ENCODE measurements at places on chromosomes 11 and 22.

DNA sequence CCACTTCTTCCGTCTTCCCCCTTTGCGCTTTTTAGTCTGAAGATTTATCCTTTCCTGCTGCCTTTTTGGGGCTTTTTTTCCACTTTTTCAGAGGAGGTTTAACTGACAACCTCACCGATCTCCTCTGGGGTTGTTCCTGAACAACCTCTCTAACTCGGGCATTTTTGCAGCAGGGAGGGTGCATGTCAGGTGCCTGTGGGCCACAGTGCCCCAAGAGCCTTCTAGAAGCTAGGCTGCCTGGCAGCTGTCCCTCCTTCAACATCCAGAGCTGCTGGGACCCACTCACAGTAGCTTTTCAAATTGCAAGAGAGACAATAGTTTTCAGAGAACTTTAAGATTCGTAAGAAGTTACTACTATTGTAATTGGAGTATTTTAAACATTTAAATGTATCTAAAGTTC, 1112.4 kb upstream of the CNTN5 start:
- no peak for DNase-seq

DNA sequence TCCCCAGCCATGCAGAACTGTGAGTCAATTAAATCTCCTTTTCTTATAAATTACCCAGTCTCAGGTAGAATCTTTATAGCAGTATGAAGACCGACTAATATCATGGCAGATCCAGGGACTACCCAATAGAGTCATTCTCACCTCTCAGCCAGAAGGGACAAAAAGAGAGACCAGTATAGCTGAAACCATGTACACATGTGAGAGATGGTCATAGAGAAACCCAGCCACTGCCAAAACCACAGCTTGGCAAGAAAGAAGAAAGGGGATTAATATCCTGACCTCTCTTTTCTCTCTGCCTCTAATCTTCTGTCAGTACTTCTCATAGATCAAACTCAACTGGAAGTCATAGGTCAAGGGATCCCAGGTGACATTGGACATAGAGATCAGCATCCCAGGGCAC, 109.8 kb downstream of the CCDC34 start:
- DNase-seq, result no peak

GRCh38 chr11:132874638-132875037, 657.7 kb downstream of the OPCML start:
- DNase-seq, result peak; percentile 55

DNA sequence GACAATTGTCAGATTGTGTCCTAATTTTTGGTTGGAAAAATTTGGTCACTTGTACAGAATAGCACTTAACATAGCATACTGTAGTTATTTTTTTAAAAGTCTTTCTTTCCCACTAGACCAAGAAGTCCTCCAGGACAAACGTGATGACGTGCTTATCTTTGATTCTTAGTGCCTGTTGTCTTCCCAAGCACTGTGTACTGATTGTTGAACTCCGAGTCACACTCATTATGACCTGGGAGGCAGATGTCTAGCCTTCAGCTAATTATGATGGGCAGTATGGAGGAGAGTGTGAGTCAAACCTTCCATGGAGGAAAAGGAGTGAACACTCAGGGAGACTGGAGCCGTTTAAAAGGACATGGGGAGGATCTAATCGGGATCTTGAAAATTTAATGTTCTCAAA, 119.8 kb downstream of the SPON1 start:
- DNase-seq, result no peak

- DNase-seq, result no peak
Observed at GRCh38 chr22:27171212-27171611, 513.8 kb downstream of the MIAT start.

- no peak for DNase-seq
Observed at GRCh38 chr11:19631712-19632498, 80.7 kb upstream of the NAV2 start.

DNA sequence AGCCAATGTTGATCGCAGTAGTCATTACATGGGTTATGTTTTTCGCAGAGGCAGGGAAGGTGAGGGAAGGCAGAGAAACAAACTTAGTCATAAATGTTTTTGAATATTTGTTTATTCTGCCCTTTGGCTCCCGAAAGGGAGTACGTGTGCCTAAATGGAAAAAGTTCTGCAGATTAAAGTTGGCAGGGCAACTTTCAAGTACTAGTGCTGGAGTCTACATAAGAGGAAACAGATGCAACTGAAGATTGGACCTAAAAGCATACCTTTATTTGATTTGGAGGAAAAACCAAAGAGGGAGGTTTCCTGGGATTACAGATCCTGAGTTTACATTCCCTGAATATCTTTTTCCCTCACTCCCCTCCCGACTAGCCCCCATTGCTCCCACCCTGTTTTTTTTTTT, 5.7 kb downstream of the HSD17B12 start:
- DNase-seq, result no peak

DNA sequence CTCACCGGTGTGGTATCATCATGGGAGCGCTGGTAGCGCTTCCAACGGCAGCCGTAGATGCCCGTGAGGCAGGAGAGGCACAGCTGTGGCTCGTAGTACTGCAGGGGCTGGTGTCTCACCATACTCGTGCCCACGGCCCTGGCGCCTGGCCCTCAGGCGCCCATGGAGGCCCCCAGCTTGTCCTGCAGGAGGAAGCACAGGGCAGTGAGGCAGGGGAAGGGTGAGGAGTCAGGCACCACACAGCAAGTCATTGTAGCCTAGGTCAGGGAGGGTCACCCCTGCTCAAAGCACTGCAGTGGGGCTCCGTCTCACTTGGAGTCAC, 44.6 kb upstream of the KLHL35 start:
- DNase-seq, result no peak

DNA sequence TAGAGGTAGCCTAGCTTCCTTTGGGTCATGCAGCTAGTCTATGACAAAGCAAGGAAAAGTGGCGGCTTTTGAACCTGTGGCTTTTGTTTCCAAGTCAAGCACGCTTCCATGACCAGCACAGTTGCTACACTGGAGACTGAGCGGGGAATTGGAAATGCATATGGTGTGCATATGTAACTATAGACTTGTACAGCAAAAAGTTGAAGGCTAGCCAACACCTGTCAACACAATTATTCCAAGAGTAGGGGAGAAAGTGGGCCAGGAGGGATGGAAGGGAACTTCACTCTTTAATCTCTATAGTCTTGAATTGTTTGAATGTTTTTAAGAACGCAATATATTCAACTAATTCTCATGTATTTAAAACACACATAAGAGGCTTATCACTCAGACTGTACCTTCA, 218.5 kb upstream of the CADM1 start:
- DNase-seq, result no peak

DNA sequence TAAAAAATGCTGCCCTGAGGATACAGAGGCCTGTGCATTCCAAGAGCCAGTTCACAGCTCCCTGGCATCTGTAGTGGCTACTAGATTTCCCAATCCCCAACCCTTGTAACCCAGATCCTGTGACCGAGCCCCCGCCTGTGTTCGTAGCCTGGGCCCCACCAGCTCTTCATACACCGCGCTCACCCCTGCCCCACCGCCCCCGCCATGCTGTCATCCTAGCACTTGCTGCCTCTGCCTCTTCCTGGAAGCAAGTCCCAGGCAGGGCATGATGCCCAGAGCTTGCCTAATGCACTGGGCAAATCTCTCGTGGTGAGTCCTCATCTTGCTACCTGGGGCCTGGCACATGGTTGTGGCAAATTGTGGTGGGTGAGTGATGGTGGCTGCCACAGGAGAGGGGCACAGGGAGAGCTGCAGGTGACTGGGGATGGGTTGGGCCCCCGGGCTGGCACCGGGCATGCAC, 7.1 kb downstream of the MGAT3 start:
- DNase-seq, result no peak

- DNase-seq, result no peak
Observed at GRCh38 chr22:48135592-48135991, 1373.1 kb downstream of the TBC1D22A start.

GRCh38 chr22:37314315-37315074, 32.2 kb downstream of the CYTH4 start:
- no peak for DNase-seq

DNA sequence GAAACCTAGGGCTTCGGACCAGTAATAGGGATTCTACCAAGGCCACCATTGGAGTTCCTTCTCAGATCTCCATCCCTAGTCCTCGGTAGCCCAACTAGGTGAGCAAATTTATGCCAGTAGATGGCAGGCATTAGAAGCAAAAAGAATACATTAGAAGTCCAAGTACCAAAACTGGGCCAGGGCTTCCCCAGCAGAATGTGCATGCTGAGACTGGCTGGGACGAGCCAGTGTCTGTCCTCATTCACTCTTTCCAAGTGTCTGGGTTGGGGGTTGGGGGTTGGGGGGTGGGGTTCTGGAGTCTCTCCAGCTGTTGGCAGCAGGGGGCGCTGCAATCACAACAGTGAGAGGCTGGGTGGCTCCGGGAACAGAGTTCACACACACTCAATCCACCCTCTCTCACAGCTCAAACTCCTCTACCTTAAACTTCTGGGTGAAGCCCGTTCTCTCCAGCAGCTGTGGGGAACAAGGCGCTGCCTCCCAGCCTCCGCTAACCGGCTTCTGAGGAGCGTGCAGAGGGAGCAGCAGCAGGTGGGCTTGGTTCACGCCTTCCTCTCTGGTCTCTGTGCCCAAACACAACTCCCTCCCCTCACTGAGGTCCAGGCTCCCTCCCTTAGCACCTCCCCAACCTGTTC, 57.5 kb downstream of the BTG4 start:
- no peak for DNase-seq

DNA sequence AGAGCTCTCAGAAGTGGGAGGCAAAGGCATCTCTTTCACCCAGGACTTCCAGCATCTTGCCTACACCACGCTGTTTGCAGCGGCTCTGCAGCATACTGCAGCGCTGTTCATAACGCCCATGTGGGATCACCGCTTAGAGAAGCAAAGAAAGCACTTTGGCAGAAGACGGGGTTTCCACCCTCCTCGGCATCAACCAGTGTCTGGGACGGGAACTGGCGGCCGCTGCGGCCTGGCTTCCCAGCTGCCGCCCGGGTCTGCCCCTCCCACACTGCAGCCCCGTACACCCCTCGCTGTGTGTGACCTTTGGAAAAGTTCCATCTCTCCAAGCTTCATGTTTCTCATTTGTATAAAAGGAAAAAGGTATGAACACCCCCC, 545 bp upstream of the TIRAP start:
- no peak for DNase-seq

- DNase-seq, result no peak
Observed at GRCh38 chr22:48882636-48883200, 945.0 kb downstream of the BRD1 start.

- no peak for DNase-seq
Observed at GRCh38 chr11:25938952-25939351, 393.0 kb upstream of the ANO3 start.

DNA sequence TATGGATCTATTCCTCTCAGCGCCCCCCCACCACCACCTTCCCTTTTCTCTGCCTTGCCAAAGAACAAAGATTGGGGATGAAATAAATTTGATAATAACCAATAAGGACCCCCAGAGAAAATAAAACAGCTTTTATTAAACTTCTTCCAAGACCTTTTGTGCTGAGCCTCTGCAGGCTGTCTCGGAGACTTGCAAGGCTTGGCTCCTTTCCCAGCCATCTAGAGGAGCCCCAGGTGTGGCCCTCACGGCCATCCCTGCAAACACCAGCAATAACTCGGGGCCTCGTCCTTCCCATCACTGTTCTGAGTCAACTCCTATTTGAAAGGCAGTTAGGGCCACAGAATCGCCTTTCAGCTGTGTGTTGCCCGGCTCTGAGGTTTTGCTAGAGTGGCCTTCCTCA, 51.2 kb upstream of the LMO1 start:
- no peak for DNase-seq

DNA sequence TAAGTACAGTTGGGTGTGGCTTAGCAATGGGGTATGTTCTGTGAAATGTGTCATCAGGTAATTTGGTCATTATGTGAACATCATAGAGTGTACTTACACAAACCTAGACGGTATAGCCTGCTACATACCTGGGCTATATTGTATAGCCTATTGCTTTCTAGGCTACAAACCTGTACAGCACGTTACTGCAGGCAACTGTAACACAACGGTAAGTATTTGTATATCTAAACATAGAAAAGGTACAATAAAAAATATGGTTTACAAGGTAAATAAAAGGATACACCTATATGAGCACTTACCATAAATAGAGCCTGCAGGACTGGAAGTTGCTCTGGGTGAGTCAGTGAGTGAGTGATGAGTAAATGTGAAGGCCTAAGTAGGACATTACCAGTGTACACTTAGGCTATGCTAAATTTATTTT, 73.1 kb upstream of the GDPD4 start:
- DNase-seq, result no peak

DNA sequence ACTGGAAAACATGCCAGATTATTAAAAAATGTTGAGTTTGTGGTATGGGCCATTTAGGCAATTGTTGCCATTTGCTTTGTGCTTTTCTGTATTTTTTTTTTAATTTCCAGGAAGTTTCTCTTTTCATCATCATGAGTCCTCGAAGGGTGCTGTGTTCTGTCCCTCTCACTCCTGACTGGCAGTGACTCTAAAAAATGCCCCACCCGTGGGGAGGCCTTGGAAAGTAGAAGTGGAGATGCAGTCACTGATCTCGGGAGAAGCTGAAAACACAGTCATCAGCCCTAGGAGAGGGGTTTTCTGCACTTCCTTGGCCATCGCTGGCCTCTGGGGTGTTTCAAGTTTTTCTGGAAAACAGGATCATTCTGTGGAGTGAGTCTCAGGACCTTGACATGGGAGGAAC, 98.5 kb upstream of the GRK3 start:
- DNase-seq, result no peak

DNA sequence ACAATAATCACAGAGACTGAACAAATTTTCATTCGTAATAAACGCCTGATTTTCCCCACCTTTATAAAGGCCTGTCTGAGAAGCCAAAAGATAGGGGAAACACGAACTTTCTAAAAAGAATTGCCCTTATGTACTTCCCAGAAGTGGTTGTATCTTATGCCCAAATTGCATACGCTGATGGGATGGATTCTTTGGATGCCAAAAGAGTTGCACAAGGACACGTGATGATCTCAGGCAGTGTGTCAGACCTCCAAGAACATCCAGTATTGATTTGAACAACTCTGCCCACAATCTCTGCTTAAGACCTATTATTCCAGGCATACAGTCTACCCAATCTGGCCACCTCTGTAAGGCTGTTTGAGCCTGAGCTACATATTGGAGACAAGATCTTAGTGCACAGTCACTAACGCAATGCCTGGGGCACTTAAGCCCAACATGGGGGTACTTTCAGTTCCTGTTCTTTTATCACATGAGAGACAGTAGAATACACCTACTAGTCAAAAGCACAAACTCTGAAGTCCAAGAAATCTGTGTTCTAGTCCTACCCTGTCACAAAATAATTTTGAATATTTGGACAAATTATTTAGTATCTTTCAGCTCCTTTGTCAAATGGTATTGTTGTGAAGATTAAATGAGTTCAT, 38.9 kb downstream of the OR10A6 start:
- DNase-seq, result peak; percentile 57

DNA sequence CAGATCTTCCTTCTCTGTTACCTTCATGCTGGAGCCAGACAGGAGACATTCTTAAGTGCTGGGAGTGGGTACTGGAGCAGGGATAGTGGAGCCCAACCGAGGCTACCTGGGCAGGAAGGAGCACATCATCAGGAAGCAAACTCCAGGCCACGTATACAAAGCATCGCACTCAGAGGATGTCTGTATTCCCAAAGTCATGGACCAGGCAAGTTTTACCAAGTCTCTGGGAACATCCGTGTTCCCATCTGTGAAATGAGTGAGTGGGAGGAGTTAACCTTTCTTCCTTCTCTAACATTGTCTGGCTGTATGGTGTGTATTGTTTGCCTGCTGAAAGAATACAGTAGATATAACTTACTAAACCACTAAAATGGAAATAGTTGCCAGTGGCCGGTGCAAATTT, 175.0 kb upstream of the TMEM45B start:
- no peak for DNase-seq
